ENCODE measurements at places on chromosomes 12 and 14.

DNA sequence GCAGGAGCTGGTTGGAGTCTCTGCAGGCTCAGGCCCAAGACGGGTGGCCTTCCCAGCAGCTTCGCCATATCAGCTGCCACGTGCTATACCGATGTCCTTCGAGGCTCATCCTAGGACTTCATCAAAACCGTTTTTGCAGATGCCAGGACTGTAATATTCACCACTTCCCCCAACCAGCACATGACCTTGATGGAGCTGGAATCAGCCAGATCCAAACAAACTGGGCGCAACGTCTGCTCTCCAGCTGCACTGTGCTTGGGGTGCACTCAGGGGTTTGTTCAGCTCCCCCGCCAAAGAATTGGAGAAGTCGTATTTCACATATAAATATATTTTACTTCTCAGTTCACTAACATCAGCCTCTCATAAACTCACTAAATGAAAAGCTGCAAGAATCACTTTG lies 149.5 kb upstream of the DIO3 start:
- DNase-seq = no peak

- DNase-seq = no peak
Measured at GRCh38 chr14:100129161-100129589, 30.3 kb downstream of the DEGS2 start.

GRCh38 chr12:49264466-49264872 lies 413 bp upstream of the TUBA1C start:
- DNase-seq = no peak

DNA sequence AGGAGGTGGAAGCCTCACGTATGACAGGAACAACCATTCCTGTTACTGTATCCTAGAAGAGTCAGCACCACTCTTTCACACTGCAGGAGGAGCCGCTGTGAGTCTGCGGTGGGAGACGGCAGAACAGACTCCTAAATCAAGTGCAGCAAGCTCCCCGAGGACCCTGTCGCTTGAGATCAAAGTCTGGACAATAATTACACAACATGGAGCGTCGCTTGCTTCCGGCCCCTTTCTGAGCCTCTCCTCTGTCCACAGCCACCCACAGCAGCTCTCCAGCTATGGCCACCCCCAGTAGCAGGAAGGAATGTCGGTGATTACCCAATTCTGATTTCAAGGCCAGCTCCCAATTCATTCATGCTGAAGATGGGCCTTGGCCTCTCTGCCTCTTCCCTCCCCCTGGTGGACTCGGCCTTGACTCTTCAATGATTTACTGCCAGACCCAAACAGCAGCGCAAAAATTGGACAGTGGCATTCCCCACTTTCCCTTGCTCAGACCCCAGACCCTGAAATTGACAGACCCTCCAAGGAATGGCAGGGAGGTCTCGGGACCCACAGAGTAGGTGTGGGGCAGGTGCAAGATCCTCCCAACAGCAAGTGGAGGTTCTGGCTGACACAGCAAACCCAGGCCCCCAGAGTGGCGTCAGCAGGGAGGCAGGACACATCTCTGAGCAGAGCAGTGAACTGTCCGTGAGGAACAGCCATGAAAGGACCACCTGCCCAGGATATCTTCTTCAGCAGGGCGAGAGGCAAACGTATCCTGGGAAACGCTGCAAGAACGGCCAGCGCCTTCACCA lies 272.7 kb upstream of the DIO3 start:
- DNase-seq = no peak

DNA sequence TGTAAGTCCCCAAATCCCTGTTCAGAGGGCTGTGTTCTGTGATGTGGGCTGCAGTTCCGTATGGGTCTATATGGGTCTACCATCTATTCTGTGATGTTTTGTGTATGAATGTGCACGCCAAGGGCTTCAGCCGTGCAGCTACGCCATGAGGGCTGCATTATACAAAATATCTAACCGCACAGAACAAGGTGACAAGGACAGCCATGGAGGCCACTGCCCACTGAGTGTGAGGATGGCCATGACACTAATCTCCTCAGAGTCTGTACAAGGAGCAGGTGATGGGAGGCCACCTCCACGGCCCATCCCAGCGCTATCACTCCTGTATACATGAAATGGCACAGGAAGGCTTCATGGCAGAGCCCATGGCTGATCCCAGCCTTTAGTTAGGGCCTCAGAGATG lies 102.0 kb downstream of the DICER1 start:
- DNase-seq = peak; percentile 5

DNA sequence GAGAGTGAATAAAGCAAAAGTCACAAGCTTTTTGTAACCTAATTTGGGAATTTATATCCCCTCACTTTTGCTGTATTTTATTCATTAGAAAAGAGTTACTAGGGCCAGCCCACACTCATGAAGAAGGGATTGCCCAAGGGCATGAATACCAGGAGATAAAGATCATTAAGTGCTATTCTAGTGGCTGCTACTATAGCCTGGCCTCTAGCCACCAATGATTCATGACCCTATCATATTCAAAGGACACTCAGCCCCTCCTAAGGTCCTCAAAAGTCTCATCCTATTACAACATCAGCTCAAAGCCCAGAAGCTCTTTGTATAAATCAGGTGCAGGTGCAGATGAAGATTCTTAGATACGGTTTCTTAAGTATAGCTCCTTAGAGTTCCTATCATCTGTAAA lies 518.1 kb downstream of the TRHDE start:
- DNase-seq = no peak

GRCh38 chr12:49377386-49377785 lies 10.1 kb downstream of the SPATS2 start:
- no peak for DNase-seq

Data from right hindlimb (tissue), 1 donor.